Liver (tissue), 10 donors: ENCODE measurements at places on chromosomes 2 and 18.

DNA sequence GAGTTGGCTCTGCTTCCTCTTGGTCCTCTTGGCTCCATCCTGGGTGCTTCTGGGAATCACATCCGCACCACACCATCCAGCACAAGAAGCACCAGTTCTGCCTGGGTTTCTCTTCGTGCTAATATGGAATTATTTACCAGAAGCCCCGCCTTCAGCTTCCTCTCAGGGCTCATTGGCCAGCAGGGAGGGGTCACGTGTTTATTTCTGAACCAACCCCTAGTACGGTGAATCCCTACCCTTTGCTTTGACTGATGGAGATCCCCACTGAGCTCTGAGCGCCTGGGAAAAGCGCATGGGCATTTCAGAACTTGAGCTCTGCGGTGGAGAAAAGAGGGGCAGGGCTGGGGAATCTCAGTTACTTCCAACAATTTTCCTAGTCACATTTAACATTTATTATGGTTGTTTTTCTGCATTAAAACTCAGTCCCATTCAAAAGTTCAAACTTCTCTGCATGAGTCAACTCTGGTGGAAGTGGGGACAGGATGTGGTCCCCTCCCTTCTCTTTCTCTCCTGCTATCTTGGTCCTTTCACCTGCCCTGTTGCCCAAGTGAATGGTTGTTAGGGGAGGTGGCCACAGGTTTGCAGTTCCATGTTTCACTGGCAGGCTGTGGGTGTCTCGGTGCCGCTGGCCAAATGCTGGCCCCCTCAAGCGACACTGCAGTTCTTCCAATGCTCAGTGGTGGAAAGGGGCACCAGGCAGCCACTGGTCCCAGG is 76.4 kb upstream of the TTC39C start:
- no peaks in the 10 kb centered on the region for H3K4me1 ChIP-seq
- DNase-seq: no peak
- no peaks in the 10 kb centered on the region for H3K36me3 ChIP-seq
- H3K27ac ChIP-seq: no peak overlapping the region

- H3K4me3 ChIP-seq: no peak overlapping the region
- no peaks in the 10 kb centered on the region for H3K27me3 ChIP-seq
- no peaks in the 10 kb centered on the region for H3K36me3 ChIP-seq
Observed at GRCh38 chr2:168224346-168224745, 23.0 kb downstream of the STK39 start.

GRCh38 chr2:42758751-42759150 is 5.2 kb downstream of the OXER1 start:
- H3K36me3 ChIP-seq: no peaks in the 10 kb centered on the region
- H3K27ac ChIP-seq: no peak overlapping the region
- no peaks in the 10 kb centered on the region for H3K27me3 ChIP-seq
- H3K4me3 ChIP-seq: no peak overlapping the region

DNA sequence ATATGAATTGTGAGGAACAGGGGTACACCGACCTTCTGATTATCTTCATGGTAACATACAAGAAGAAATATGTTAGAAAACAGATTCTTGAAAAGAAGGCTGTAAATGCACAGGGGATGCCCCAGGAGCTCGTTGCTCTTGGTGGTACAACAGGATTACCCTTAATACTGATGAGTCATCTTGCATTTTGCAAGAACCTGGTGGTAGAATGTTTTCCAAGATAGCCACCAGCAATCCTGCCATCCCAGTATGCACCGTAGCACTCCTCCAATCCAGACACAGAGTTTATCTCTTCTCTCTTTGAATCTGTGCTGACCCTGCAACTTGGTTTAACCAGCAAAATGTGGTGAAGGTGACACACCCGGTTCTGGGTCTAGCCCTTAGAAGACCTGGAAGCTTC is 238.3 kb downstream of the EN1 start:
- H3K27ac ChIP-seq: no peak overlapping the region
- no peaks in the 10 kb centered on the region for H3K4me1 ChIP-seq
- no peak for DNase-seq

DNA sequence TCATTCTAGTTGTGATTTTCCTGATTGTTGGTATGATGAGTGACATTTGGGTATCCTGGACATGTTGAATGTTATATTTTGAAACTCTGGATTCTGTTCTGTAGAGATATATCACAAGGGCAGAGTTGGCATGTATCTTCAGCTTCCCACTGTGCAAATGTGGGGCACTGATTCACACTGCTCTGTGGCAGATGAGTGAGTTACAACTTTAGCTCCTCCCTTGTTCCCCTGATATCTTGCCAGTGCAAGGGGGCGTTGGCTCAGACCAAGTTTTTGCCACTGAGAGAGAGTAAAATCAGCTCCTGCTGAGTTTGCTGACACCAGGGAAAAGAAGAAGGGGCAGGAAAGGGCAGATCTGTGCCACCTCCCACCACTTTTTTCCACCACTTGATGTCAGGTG is 199.6 kb upstream of the MMADHC start:
- no peaks in the 10 kb centered on the region for H3K4me1 ChIP-seq
- no peak overlapping the region for H3K4me3 ChIP-seq
- DNase-seq: no peak

DNA sequence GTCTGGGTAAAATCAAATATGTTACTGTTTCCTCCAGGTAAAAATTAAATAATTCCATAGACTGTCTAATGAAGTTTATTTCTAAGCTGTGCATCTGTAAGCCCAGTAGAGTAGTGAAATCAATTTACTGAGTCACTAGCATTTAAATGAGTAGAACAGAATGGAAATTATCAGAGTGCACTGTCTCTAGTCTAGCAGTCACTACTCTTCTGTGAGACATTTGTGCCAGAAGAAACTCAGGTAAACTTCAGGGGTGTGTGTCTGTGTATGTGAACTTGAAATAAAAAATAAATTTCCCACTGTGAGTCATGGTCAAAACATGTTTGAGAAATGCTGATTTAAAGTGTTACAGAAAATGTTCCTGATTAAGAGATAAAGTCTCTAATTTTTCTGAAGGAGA is 146.4 kb downstream of the RIF1 start:
- no peak overlapping the region for H3K4me3 ChIP-seq
- H3K4me1 ChIP-seq: no peaks in the 10 kb centered on the region
- no peak overlapping the region for H3K27ac ChIP-seq

GRCh38 chr18:62660691-62661090 is 54.6 kb upstream of the PHLPP1 start:
- DNase-seq: no peak
- no peaks in the 10 kb centered on the region for H3K27me3 ChIP-seq
- H3K4me3 ChIP-seq: no peak overlapping the region
- no peaks in the 10 kb centered on the region for H3K36me3 ChIP-seq
- no peaks in the 10 kb centered on the region for H3K4me1 ChIP-seq
